ENCODE measurements at places on chromosomes 16 and 17.

- DNase-seq, result no peak
These were observed 22.2 kb downstream of the TEX2 start for GRCh38 chr17:64240741-64241347.

DNA sequence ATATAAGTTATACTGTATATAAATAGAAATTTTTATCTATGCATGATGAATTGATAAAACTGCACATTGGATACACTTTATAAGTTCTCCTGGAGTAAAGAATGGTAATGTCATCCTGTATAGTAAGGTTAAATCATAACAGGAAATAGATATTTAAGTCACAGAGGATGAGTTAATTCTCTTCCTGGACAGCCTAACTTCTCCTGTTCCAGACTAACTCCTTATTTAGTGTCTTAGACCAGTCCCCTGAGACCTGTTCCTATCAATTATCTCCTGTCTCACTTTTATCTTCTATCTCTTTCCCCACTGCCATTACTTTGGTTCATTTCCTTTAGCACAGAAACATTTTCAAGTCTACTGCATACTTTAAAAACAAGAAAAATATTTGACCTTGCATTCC, 46.5 kb downstream of the SSH2 start:
- DNase-seq, result no peak

DNA sequence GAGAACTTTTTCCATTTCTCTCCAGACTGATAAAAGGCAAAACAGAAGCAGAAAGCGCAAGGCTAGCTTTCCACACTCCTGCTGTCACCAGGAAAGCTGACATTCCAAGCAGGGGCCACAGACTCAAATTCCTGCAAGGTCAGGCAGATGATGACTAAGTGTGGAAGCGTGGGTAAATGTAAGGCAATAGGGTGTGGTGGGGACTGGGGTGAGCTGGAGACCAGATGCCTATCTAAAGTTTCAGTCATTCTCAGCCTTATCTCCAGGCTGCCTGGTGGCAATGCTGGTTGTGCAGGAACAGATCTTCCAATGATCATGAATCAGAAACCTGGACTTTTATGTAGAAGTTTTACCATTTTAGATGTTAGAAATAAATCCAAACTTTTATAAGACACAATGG, 224.1 kb downstream of the GSG1L start:
- no peak for DNase-seq

DNA sequence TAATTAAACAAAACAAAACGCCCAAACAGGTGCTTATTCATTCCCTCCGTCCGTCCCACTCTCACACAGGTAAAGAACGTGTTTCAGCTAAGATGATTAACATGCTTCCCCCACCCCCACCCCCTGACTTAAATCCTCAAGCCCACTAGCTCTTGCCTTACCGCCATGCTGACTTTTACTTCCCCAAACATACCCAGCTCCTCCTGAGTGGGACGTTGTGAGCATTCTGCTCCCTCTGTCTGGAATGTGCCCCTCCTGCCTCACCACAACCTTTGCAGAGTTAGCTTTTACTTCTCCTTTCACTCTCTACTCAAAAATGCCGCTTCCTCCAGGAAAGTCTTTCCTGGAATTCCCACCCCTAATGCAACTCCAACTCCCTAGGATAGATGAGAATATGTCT, 774.0 kb upstream of the RBFOX1 start:
- DNase-seq, result no peak

GRCh38 chr17:5893741-5894140, 176.4 kb upstream of the WSCD1 start:
- DNase-seq, result no peak

GRCh38 chr17:48549281-48549630, 4.3 kb upstream of the HOXB2 start:
- DNase-seq, result no peak

DNA sequence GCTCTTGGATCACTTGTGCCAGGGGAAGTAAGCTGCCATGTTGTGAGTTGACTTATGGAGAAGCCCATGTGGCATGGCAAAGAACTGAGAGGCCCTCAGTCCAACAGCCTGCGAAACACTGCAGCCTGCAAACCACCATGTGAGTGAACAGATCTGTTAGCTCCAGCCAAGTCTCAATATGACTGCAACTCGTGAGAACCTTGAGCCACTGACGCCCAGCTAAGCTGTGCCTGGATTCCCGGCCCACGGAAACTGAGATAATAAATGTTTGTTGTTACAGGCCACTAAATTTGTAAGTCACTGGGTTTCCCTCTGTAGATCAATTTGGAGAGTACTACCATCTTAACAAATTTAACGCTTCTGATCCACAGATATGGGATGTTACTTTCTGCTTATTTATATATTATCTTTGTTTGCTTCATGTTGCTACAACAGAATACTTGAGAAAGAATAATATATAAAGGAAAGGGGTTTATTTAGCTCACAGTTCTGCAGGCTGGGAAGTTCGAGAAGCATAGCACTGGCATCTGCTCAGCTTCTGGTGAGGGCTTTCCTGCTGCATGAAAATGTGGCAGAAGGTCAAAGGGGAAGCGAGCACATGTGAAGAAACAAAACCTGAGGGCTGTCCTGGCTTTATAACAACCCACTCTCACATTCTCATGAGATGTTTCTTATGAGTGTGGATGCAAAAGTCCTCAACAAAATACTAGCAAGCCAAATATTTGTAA, 29.4 kb upstream of the ATP2A3 start:
- DNase-seq, result no peak

DNA sequence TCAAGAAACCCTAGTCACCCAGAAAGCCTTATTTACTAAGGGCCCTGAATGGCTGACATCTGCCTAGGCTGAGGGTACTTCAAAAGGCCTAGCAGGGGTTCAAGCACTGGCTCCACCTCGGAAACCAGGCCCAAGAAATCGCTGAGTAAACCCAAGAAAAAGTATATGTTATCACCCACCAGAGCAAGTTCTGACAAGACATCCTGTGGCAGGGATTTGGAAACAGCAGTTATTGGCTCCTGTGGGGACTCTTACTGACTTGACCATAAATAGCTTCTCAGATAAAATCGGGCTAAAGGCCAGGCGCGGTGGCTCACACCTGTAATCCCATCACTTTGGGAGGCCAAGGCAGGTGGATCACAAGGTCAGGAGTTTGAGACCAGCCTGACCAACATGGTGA, 12.2 kb downstream of the ATP6V0D1 start:
- DNase-seq, result no peak

DNA sequence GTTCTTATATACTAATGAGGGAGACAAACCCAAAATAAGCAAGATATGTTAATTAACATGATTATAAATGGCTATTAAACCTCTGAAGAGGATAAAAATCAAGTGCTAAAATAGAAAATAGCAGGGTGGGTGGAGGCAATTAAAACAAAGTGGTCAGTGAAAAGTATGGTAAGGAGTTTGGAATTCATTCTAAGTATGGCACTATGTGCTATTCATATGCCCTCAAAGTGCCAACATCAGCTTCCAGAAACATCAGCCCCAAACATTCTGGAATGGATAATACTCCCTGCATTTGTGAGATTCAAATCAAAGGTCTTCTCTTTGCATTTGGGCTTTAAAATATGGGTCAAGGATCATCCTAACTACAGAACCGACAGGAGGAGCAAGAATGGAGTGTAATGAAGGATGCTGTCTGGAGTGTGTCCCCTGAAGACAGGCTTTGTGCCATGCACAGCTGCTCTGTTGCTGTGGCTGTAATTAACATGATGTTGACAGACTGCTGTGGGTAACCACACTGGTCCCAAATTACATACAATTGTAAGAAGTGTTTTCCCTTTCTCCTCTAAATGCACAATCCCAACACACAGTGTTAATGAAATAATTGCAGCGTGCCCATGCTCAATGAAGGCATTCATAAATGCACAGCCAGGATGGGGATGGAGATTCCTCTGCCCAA, 93.1 kb downstream of the VAT1L start:
- no peak for DNase-seq

DNA sequence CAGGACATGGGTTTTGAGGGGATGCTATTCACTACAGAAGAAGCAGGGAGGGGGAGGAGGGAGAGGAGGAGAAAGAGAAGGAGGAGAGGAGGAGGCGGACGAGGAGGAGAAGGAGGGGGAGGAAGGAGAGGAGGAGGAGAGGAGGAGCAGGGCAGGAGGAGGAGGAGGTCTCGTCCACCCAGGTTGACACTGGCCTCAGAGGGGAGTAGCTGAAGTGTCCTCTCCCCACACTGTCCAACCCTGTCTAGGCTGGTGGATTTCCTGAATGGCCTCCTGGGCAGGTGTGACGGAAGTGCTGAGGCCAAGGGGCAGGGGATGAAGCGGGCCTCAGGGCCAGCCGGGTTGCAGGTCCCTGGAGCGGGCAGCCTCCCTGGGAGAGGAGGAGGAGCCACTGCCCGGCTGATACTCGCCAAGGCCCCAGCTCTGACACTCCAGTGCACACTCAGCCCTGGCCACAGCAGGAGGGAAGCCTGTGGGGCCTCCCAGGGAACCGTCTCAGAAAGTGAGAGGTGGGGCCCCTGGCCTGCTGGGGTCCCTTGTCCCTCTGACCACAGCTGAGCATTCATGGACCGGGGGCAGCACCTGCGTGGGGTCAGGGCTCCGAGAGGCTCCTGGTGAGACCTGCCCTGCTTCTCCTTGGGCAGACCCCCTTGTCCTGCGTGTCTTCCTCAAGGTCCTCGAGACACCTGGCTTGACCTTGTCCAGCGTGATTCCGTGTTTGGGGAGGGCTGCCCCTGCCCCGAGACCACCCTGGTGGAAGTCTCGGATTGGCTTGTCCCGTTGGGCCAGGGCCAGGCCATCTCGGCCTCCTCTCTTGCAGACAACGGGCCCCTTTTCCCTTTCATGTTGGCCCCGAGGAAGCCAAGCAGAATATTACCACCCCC, 200.6 kb upstream of the CIBAR2 start:
- DNase-seq, result no peak

GRCh38 chr17:27596096-27596495, 34.9 kb upstream of the LGALS9 start:
- DNase-seq, result no peak

DNA sequence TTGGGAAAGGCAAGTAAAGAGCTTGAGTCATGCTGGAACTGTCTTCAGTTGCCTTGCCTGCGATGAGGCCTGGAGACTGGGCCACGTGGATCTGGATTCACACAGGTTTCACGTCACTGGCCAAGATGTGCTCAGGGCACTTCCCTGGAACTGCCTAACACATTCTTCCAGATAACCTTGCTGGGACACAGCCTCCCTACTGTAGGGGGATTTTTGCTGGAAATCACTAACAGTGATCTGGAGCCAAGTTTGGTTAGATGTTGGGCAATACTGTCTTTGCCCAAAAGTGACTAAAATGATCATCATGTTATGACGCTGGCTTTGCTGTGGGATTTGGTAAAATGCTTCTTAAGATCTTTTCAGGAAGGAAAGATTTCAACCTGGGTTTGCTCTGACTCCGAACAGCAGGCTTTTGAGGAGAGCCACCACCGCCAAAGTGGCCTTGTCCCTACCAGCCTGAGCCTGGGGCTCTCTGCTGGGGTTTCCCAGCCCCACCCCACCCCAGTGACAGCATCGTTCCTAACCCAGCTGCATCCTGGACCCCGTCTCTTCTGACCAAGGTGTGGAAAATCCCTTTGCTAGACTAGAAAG, 14.7 kb downstream of the C1QTNF1 start:
- DNase-seq, result no peak

DNA sequence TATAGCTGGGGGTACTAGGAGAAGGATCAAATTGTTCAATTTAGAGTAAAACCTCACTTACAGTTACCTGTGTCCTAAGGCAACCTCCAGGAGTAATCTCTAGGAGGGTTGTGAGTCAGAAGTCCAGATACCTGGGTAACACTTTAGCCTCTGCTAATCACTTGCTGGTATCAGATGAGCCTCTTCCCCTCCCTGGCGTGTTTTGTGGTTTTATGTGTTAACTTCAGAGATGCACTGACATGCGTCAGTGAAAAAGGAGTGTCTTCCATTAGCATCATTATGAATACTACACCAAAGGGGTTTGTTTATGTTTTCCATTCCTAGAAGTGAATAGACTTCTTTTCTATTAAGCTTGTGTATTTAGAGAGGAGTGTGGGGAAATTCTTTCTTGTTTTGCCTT, 208.2 kb downstream of the FTO start:
- DNase-seq, result no peak

GRCh38 chr17:15231851-15232516, 33.1 kb downstream of the PMP22 start:
- no peak for DNase-seq

DNA sequence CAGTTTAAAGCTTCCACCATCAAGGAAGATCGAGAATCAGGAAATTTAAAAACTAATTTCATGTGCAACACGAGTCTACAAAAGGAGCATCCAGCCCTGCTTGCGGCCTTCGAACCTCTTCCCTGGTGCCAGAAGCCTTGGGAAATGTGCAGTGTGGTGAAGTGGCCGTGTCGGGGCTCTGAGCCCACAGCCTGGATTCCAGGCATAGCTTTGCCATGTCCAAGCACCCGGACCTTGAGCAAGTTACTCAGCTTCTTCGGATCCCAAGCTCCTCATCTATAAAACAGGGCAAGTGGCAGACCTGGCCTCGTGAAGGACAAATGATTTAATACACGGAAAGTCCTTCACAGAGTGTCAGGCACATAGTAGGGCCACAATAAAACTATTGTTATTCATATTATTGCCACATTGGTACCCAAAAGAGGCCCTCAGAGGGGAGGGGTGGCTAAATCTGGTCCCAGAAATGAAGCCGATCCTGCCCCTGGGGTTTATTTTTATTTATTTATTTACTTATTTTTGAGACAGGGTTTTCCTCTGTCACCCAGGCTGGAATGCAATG, 34.8 kb downstream of the COTL1 start:
- DNase-seq, result no peak

GRCh38 chr17:79126139-79126538, 51.5 kb downstream of the ENGASE start:
- DNase-seq, result no peak

DNA sequence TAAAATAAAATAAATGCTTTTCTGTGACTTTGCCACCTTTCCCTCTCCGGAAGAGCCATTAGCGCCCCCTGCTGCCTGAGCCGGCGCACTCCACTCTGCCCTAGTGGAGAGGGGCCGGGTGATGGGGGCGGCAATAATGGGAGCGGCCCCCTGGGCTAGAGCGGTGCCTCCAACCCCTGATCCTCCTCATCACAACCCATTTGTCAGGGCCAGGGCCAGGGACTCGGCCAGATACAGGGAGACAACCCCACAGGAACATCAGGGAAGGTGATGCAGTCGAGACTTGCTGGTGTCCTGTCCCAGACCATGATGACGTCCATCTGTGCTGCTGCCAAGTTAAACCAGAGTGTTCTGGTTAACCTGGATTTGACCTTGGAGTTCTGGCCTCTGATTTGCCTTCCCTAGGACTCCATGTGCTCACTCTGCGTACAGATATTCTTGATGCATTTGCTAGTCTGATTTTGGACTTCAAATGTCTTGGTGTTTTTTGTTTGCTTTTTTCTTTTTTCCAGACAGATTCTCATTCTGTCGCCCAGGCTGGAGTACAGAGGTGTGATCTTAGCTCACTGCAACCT, 46.1 kb upstream of the BPTF start:
- DNase-seq, result peak; percentile 55

GRCh38 chr17:29124925-29125273, 55.3 kb downstream of the MYO18A start:
- no peak for DNase-seq

GRCh38 chr16:31476303-31477219, 4.6 kb downstream of the TGFB1I1 start:
- DNase-seq, result peak; percentile 97

Data from D721Med (cell line).